ENCODE measurements at places on chromosomes 5 and 9. TPM values are rescaled to one million over a fixed set of nuclear protein-coding genes. Genes with fewer than 3 reads are reported as not detected.

The WNK2 gene
- total RNA-seq = 10.4 TPM

The TNIP1 gene
- total RNA-seq = 58.7 TPM

The PKN3 gene
- total RNA-seq = 1.7 TPM

The FIBCD1 gene
- 1.9 TPM for total RNA-seq

The ACTBL2 gene
- 3.1 TPM for total RNA-seq

The MARVELD2 gene
- 3.9 TPM for total RNA-seq

The ARL14EPL gene
- 1.9 TPM for total RNA-seq

The JAKMIP2 gene
- total RNA-seq = 1.2 TPM

The BHMT gene
- 37.8 TPM for total RNA-seq

The RAB14 gene
- 37.8 TPM for total RNA-seq

The OR1J2 gene
- total RNA-seq = 1.2 TPM

The PTGER4 gene
- 23.6 TPM for total RNA-seq

The FAM13B gene
- 91.5 TPM for total RNA-seq

The SPINK7 gene
- not detected for total RNA-seq

The SPINK5 gene
- total RNA-seq = 3.6 TPM

The AGXT2 gene
- total RNA-seq = 2.2 TPM

The NMRK1 gene
- total RNA-seq = 64.3 TPM

The CCDC171 gene
- 61.4 TPM for total RNA-seq

The BTNL8 gene
- not detected for total RNA-seq

The TIMD4 gene
- 0.48 TPM for total RNA-seq

The C9orf43 gene
- total RNA-seq = 1.4 TPM

The FRMPD1 gene
- total RNA-seq = 2.9 TPM

The FAM163B gene
- total RNA-seq = 6.3 TPM

The ENG gene
- total RNA-seq = 5.1 TPM

All from umbilical cord (tissue), 2 donors.